Lower lobe of right lung (tissue), 2 donors: ENCODE measurements at places on chromosomes 5 and 9. TPM values are rescaled to one million over a fixed set of nuclear protein-coding genes. Genes with fewer than 3 reads are reported as not detected.

The INSYN2B gene
- total RNA-seq: not detected

GRCh38 chr9:91714020-91714806 is 235.8 kb downstream of the ROR2 start:
- H3K27ac ChIP-seq: no peak overlapping the region
- H3K27me3 ChIP-seq: peaks cover 5% of the 10 kb centered on the region
- H3K4me1 ChIP-seq: no peaks in the 10 kb centered on the region
- peak overlapping the region; percentile 36 for H3K4me3 ChIP-seq

DNA sequence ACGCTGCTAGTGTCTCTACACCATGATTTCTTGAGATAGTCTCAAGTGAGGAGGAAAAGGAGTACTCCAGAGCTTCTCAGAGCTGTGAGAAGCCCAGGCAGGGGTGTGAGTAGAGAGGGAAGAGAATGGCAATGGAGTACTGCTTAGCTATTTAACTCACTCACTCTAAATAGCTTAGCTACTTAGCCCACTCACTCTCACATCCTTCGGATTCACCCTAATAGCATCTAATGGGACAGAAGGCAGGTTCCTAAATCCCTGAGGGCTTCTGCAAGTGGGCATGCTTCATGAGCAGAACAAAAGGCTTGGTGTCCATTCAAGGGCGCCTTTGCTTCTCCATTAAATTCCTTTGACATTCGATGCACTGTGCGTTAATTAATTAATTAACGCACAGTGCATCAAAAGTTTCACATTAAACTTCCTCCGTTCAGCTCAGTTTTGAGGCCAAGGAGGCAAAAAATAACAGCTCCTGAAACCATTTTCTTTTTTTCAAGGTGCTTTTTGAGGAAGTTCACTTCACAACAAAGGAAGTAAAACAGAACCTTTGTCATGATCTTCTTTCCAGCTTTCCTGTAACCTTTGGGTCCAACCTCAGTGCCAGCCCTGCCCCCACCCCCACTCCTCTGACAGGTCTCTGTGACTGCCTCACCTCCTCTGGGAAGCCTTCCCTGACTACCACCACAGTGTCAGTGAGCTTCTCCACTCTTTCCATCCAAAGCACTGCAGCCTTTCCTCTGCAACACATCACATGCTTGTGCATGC is 294.0 kb downstream of the SEC61B start:
- no peaks in the 10 kb centered on the region for H3K4me1 ChIP-seq
- no peak overlapping the region for H3K27ac ChIP-seq
- no peak overlapping the region for H3K4me3 ChIP-seq
- DNase-seq: no peak
- H3K27me3 ChIP-seq: no peaks in the 10 kb centered on the region

DNA sequence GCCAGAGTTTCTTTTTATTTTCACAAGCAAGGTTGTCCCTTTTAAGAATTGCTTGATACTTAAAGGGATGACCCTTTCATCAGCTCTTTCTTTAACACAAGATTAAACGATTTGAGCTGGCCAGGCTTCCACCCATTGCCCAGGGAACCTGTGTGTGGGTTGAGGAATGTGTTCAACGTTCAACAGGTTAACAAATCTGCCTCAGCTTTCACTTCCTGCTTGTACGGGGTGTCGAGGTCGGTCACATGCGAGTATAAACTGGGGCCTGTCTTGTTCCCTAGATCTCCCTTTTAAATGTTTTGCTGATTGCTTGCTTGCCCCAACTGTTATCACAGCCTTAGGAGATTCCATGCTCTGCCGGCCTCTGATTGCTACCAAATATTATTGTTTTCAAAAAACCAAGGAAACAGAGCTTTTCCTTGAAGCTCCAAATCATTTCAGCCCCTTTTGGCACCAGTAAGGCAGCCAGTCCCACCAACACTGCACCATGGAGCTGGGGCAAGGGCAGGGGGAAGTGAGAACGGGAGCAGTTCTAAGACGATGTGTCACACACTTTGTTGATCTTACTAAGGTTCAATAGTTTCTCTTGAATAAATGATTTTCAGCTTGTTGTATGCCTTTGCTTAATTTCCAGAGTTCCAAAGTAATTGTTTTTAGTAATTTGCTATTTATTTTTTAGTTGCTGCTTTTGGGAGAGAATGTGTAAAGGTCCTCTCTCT is 10.7 kb upstream of the CLK4 start:
- no peaks in the 10 kb centered on the region for H3K4me1 ChIP-seq
- no peaks in the 10 kb centered on the region for H3K27me3 ChIP-seq
- no peak overlapping the region for H3K27ac ChIP-seq
- no peaks in the 10 kb centered on the region for H3K36me3 ChIP-seq

The GMCL2 gene
- not detected for total RNA-seq

DNA sequence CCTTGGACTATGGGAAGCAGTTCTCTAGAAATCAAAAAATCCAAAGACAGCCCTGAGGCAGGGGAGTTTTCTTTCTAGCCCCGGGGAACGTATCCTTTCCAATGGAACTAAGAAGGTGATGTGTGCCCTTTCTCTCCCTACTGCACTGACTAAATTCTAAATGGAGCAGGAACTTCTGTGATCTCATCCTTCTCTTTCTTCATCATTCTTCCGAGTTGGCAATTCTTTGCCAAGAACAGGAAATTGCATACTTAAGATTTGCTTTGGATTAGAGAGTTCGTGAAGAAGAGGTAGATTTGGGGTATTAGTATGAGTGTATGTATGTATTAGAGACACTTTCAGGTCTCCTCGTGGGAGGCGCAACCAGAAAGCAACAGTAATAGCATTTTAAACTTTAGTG is 178.0 kb upstream of the PIK3R1 start:
- DNase-seq: no peak
- H3K4me3 ChIP-seq: no peak overlapping the region
- peaks cover 20% of the 10 kb centered on the region for H3K4me1 ChIP-seq
- H3K36me3 ChIP-seq: no peaks in the 10 kb centered on the region
- no peaks in the 10 kb centered on the region for H3K27me3 ChIP-seq
- H3K27ac ChIP-seq: no peak overlapping the region

- H3K4me1 ChIP-seq: peaks cover under 1% of the 10 kb centered on the region
- no peak for DNase-seq
- no peak overlapping the region for H3K4me3 ChIP-seq
- no peaks in the 10 kb centered on the region for H3K27me3 ChIP-seq
- H3K27ac ChIP-seq: no peak overlapping the region
Measured at GRCh38 chr5:95669540-95669939, 13.3 kb downstream of the SPATA9 start.

GRCh38 chr5:64634997-64635686 is 55.2 kb upstream of the SHISAL2B start:
- H3K4me1 ChIP-seq: no peaks in the 10 kb centered on the region
- H3K27ac ChIP-seq: no peak overlapping the region
- DNase-seq: no peak
- H3K4me3 ChIP-seq: no peak overlapping the region
- H3K36me3 ChIP-seq: no peaks in the 10 kb centered on the region
- no peaks in the 10 kb centered on the region for H3K27me3 ChIP-seq

The RNF224 gene
- total RNA-seq: 0.21 TPM

The CREBRF gene
- 50.2 TPM for total RNA-seq

DNA sequence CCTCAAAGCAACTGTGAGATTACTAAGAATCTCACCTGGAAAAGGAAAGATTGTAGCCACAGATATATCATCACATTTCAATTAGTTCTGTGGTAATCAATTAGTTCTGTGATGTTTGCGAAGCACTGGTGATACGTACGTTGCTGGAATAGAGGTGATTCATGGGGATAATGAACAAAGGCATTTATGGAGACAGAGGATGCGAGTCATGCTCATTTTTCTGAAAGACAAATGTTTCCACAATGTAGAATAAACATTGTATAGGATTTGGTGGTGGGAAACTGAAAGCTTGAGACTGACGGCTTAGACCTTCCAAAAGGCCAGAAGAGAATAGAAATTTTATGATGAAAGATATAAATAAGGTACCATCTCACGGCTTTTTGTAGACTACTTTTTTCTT is 507.3 kb upstream of the TYRP1 start:
- no peak for DNase-seq
- no peaks in the 10 kb centered on the region for H3K27me3 ChIP-seq

DNA sequence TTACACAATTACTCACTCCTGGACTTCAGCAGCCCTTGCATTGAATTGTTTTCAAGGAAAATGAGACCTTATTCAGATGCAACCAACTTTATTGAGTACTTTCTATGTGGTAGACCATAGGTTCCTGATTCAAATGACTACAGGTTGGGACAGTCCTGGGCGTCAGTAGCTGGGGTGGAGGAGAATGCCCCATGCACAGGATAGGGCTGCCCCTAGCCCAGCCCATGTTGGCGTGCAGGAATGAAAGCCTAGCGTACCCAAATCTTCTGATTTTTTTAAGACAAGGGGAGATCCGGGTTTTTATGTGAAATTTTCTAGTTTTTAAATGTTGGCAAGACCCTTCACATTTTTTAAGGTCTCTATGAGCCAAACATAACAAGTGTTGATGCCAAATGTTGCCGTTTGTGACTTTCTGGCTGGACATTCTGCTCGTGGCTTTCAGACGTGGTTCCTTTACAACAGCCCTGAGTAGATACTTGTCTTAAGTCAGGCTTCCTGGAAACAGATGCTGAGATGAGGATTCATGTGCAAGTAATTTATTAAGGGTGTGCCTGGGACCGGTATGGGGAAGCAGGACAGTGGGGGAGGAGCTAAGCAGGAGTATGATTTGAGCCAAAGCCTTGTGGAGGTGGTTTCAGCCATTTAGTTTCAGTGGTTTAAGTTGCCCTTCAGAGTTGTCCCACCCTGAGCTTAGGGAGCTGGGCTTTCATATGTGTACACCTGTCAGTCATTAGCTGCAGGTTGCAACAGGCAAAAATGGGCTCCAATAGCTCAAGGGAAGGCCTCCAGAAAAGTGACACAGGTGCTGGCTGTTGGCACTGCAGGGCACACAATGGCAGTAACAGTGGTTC is 154.1 kb downstream of the NTRK2 start:
- H3K36me3 ChIP-seq: no peaks in the 10 kb centered on the region
- DNase-seq: no peak
- H3K27ac ChIP-seq: no peak overlapping the region
- H3K4me3 ChIP-seq: no peak overlapping the region
- no peaks in the 10 kb centered on the region for H3K4me1 ChIP-seq

The KIF3A gene
- 10.8 TPM for total RNA-seq

The PCDHGA9 gene
- total RNA-seq: 4.8 TPM

The PTPDC1 gene
- 11.0 TPM for total RNA-seq

- no peaks in the 10 kb centered on the region for H3K27me3 ChIP-seq
- H3K4me1 ChIP-seq: no peaks in the 10 kb centered on the region
- no peaks in the 10 kb centered on the region for H3K36me3 ChIP-seq
- no peak overlapping the region for H3K4me3 ChIP-seq
Measured at GRCh38 chr9:14902561-14902960, 7.7 kb downstream of the FREM1 start.
